ENCODE measurements at places on chromosomes 1 and 21. TPM values are rescaled to one million over a fixed set of nuclear protein-coding genes. Genes with fewer than 3 reads are reported as not detected.

The CELA3A gene
- polyA plus RNA-seq, result 0.09 TPM

The PDZK1 gene
- polyA plus RNA-seq, result 0.17 TPM

The TMEM200B gene
- polyA plus RNA-seq, result 4.8 TPM

The IFNLR1 gene
- polyA plus RNA-seq, result 11.4 TPM

The GREM2 gene
- 0.05 TPM for polyA plus RNA-seq

The ROR1 gene
- 33.6 TPM for polyA plus RNA-seq

The HES4 gene
- polyA plus RNA-seq, result 3.5 TPM

All from H1 (cell line).